ENCODE measurements at places on chromosomes 5 and 9.

- DNase-seq: no peak
These were observed 146.9 kb upstream of the MRPS30 start for GRCh38 chr5:44661851-44662250.

GRCh38 chr5:175800656-175801081 is 70.7 kb upstream of the CPLX2 start:
- peak; percentile 77 for DNase-seq

DNA sequence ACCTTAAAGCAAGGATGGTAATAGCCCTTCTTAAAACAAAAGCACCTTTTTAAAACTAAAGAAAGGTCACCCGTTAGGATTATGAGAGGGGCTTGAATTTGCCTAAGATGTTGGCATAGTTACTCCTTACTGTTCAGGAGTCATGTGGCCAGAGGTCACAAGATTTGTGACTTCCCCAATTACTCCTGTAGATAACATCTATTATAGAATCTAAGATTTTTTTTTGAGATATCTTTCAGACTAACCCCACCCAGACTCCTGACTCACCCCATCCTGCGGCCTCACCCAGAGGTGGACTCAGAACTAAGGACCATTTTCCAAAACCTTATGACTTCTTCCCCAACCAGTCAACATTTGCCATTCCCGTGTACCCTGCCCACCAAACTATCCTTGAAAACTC is 2.4 kb downstream of the CD180 start:
- DNase-seq: no peak

- DNase-seq: no peak
These were observed 278.8 kb downstream of the GAS1 start for GRCh38 chr9:86668488-86668887.

DNA sequence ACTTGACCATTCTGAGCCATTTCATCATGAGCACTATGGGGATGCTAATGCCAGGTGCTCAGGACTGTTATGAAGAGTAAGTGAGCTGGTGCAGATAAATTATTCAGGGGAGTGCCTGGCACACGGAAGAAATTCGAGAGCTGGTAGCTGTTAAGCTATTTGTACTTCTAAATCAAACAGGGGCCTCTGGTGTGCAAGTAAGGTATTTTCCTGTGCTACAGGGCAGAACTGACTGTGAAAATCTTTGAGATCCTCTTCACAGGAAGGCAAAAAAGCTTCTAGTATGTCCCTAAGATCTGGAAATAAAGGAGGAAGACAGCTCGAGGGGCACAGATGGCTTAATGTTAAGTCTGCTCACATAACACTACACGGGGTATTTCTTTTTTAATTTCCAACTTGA is 106.3 kb upstream of the SPOCK1 start:
- peak; percentile 32 for DNase-seq

DNA sequence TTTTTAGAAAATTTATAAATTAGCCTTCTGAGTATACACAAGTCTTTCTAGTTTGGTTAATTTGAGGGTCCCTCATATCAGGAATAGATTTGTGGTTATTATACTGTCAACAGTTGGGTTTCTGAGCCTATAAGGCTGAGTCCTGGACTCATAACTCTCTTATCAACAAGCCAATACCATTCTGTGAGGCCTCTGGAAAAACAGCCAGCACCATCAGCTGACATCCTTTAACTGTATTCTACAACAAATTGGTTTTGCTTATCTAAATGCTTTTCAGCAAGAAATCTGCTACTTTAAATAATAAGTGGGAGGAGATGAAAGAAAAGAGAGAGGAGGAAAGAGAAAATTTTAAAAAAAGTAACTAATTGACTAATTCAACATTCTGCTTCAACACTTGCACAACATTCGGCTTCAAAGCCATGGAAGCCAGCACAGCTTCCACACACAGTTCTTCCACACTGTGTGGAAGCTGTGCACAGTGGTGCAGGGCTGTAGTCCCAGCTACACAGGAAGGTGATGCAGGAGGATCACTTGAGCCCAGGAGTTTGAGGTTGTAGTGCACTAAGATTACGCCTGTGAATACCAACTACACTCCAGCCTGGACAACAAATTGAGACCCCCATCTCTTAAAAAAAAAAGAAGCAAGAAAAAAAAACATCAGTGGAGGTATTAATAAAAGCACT is 84.5 kb downstream of the UBAP2 start:
- peak; percentile 45 for DNase-seq

GRCh38 chr5:132736853-132737833 is at the start of gene KIF3A:
KIF3A (minus strand) TSS chr5:132737546; CDS start chr5:132737419, 127 bp downstream.
- DNase-seq: peak; percentile 99

GRCh38 chr9:124392254-124392870 is 22.9 kb downstream of the PSMB7 start:
- peak; percentile 45 for DNase-seq

GRCh38 chr9:96242811-96243210 is 59.2 kb downstream of the HSD17B3 start:
- DNase-seq: no peak

DNA sequence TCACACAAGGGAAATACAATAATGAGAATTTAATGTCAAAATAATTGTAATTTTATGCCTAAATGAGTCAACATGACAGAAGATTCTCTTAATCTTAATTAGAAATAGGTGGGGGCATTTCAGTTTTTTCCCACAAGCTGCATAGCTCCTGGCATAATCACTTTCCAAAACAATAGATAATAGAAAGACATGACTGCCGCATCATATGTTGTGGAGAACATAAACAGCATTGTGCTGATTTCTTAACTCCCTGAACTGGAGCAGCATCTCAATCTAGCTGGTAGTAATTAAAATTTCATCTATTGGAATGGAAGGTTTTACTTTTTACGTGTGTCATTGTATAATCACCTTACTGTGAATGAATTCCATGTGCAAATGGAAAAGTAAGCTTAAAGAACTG is 112.1 kb downstream of the ST8SIA4 start:
- DNase-seq: peak; percentile 8

DNA sequence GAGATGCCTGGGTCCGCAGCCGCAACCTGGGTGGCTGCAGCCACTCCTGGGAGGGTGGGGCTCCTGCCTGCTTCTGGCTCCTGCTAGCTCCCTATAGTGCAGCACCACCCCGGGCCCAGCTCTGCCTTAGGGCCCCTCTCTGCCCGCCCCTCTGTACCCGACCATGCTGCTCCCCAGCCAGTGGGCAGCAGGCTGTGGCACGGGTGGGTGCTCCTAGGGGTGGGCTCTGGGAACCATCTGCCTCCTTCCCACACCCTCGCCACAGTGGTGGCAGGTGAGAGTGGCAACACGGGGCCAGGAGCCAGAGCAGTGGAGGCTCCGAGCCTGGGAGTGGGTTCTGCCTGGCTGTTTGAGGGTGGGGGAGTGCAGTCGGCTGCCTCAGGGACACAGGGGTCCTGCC is 7.8 kb upstream of the MTMR12 start:
- DNase-seq: no peak

DNA sequence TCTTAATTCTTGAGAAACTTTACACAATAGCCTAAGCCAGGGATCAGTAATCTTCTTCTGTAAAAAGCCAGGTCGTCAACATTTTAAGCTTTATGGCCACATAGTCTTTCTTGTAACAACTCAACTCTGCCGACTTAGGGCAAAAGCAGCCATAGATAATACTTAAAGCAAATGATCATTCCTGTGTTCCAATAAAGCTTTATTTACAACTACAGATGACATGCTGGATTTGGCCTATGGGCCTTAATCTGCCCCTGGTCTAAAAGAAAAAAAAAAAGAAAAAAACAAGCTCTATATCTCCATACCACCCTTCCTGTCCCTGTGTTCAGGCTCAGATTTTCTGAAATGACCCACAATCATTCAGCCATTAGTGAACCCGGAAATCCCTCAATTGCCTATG is 220.3 kb downstream of the ENC1 start:
- DNase-seq: no peak

DNA sequence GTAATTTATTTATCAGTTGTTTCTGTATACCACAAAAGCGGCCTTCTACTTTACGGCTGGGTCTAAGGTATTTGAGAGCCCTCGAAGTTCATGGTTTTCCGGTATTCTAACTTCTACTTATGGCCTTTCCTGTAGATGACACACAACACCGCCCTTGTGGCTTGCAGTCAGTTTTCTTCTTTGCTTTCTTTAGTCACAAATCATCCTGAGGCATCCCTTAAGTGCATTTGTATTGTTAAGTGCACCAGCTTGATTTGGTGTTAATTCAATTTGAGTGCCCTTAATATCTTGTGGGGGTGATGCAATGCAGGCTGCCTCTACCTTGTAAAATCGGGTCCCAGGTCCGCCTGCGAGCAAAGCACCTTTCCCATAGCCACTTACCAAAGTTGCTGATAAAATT is 511.9 kb downstream of the CCDC171 start:
- no peak for DNase-seq

- no peak for DNase-seq
These were observed 581.8 kb downstream of the ACTL7B start for GRCh38 chr9:108273988-108274387.

- no peak for DNase-seq
These were observed 233.3 kb downstream of the ZNF608 start for GRCh38 chr5:124512952-124513632.

DNA sequence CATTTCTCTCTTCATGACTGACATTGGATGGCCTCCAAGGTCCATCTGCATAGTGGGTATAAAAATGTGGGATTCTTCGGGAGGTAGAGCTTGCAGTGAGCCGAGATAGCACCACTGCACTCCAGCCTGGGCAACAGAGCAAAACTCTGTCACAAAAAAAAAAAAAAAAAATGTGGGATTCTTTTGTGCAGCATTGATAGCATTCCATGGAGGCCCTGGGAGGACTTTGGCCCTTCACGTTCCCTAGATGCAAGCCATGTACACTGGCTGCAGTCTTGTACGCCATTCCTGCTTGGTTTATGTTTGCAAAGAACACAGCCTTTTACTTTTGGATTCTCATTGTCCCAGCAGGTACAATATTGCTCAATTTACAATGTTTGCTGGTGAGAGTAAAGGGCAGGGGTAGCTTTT is 157.8 kb downstream of the SLCO4C1 start:
- no peak for DNase-seq

DNA sequence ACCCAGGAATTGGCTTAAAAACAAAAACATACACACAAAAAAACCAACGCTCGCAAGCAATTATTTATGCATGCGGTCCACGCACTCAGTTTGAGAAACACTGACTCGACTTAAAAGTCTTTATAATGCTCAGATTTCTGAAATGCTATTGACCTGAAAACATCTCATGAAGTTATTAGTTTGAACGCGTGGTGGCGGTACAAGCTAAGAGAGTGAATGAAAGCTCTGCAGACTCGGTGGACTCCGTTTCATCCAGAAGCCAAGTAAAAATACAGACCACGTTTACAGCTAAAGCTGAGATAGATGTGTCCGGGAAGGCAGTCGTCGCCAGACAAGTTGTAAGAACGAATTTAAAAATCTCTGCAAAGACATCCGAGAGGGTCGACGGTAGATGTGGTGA is at the start of gene PCDHB6:
Gene PCDHB6, plus strand, starts transcription at position 246 of the 400 bp plus-strand sequence. CDS start 201 bp downstream, outside the sequence.
- DNase-seq: peak; percentile 4

DNA sequence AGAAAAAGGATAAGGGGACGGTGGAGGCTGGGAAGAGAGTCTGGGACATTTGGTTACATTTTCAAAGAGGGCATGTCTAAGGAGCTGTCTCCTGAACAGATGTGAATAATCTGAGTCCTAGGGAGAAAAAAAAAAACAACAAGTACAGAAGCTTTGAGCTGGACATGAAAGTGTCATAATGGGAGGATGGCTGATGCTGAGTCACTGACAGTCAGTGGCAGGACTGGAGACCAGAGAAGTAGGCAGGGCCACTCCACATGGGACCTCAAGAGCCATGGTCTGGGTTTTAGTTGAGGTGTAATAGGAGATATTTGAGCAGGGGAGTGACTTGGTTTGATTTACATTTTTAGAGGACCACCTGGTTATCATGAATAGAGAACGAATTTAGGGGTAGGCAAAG is 70.6 kb downstream of the DPYSL3 start:
- no peak for DNase-seq

DNA sequence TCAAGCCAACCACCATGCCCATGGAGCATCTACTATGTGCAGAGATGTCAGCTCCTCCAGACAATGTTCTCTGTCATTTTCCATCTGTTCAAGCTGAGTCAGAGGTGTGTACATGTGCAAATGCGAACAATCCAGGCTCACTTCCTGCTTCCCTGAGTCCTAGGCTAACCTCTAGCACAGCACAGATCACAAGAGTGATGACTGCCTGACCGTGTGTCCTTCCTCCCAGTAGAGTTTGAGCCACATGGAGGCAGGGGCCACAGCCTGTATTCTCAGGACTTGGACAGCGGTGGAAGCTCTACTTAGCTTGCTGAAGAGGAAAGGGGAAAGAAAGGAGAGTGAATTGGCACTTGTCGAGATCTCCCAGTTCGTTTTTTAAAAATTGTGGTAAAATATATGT is 87.2 kb downstream of the KCNIP1 start:
- DNase-seq: no peak

DNA sequence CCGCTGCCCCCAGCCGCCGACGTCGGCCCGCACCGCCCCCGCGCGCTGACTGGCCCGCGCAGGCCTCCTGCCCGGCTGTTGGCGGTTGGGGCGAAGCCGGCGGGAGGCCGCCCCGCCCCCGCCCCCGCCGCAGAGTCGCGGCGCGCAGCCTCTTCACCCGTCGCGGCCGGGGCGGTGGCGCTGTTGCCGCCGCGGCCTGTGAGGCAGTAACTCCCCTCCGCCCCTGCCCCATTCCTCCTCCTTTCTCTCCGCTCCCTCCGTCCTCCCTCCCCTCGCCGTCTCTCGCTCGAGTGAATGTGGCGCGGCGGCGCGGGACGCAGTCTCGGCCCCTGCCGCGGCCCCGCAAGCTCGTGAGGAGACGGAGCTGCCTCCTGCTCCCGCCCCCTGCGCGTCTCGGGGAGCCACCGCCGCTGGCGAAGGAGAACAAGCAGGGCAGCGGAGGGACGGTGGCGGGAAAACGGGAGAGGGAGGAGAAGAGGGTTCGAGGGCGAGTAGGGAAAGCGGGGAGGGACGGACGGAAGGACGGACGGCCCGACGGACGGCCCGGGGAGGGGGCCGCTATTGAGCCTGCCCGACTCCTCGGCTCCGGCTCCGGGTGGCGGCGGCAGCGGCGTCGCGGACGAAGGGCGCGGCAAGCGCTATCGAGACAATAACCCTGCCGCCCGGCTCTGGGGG is 637 bp upstream of the ERBIN start:
- peak; percentile 89 for DNase-seq

DNA sequence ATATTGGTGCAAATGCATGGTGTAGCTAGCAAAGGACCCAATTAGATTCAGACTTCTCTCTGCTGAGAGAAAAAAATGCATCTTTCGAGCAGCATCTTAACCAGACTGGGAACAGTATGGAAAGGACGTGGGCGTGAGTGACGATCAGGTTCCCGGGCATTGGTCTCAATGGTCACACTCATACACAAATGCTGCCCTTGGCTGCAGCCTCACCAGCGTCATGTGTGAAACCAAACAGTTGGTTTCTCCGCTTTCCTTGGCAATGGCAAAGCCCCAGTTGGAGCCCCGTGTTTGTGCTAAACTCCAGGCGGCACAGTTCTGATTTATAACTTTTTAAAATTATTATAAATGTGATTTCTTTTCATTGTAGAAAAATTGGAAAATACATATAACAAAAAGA is 237.8 kb downstream of the SEC61B start:
- no peak for DNase-seq

- DNase-seq: no peak
These were observed 93.8 kb upstream of the IL12B start for GRCh38 chr5:159424123-159424522.
